Glomerular endothelial cell (primary cell): ENCODE measurements at places on chromosomes 3 and 15. TPM values are rescaled to one million over a fixed set of nuclear protein-coding genes. Genes with fewer than 3 reads are reported as not detected.

MESP1 gene
- 0.58 and 1.5 TPM in 2 replicates for total RNA-seq

IL5RA gene
- total RNA-seq, result not detected in 2 replicates

ADGRG7 gene
- not detected in 2 replicates for total RNA-seq

NTRK3 gene
- total RNA-seq, result 0.41 TPM in 1 of 2 replicates, not detected in the other

GATM gene
- total RNA-seq, result not detected in 2 replicates

SAMMSON gene
- total RNA-seq, result not detected in 2 replicates

ST3GAL6 gene
- total RNA-seq, result 7.5 and 13.2 TPM in 2 replicates

RLBP1 gene
- total RNA-seq, result not detected in 2 replicates

ELL3 gene
- 2.1 and 3.6 TPM in 2 replicates for total RNA-seq

DISP2 gene
- 3.9 TPM in 1 of 2 replicates, not detected in the other for total RNA-seq

ARID3B gene
- total RNA-seq, result 3.4 and 7.6 TPM in 2 replicates

TMCO5A gene
- not detected in 2 replicates for total RNA-seq

RASGRF1 gene
- under 0.01 and 0.82 TPM in 2 replicates for total RNA-seq

CEP97 gene
- 3.9 and 6.4 TPM in 2 replicates for total RNA-seq

ZNF280D gene
- total RNA-seq, result 18.8 and 24.8 TPM in 2 replicates

SEMA5B gene
- total RNA-seq, result not detected in 2 replicates

NAA80 gene
- total RNA-seq, result 11.8 and 14.0 TPM in 2 replicates

DOCK3 gene
- total RNA-seq, result 0.19 and 0.29 TPM in 2 replicates

CX3CR1 gene
- not detected in 2 replicates for total RNA-seq

STARD5 gene
- total RNA-seq, result 1.4 TPM in 2 replicates

- DNase-seq, result no peak
Observed at GRCh38 chr3:156710429-156710828, 36.0 kb downstream of the TIPARP start.

DNA sequence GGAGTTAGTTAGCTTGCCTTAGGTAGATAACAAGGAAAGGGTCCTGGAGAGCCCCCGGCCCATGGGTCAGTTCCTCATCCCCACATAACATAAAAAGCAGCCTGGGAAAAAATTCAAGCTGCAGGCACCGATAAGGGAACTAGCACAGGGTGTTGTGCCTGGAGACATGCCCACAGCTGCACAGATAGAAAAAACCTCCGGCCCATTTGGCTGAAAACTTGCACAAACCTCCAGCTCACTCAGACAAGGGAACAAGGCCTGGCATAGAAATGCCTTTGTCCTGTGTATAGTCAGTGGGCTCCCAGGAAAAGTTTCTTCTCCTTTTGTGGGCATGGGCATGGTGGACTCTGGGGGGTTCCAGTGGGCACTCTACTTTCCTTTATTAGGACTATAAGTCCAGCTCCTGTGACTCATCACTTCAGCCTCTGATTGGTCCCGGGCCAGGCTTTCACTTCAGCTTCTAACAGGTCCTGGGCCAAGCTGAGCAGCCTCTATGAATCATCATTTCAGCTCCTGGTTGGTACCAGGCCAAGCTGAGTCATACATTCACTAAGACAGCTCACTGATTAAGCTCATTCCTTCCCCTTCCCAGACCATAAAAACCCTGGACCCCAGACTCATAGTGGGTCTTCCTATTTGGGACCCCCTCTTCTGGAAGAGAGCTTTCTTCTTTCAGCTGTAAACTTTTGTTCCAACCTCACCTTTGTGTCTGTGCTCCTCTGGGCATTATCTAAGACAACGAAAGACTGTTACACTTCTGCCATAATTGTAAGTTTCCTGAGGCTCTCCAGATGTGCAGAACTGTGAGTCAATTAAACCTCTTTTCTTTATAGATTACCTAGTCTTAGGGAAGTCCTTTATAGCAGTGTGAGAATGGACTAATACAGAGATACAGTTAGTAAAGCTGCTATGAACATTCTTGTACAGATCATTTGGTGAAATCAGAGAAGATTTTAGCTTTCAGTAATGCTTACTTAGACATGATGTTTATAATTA, 348.0 kb upstream of the DPPA4 start:
- no peak for DNase-seq

DNA sequence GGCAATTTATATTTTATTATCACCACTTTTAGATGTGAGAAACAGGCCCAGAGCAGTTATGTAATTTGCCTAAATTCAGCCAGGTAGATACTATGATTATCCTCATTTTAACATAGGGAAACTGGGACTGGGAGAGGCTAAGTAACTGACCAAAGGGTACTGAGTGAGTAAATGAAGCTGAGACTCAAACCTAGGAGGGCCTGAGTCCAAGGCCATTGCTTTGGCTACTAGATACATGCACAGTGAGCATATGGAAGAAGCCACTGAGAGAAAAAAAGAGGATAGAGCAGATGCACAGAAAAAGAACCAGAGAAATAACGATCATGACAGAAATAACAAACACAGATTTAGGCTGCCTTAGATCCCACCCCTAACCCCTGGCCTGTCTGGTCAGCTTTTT, 33.6 kb downstream of the USF3 start:
- no peak for DNase-seq

GRCh38 chr15:55959744-55960447, 33.5 kb downstream of the NEDD4 start:
- no peak for DNase-seq

GRCh38 chr3:128794067-128794768, 68.2 kb downstream of the RAB7A start:
- no peak for DNase-seq

- DNase-seq, result no peak
Observed at GRCh38 chr3:178260887-178261565, 275.2 kb upstream of the KCNMB2 start.

DNA sequence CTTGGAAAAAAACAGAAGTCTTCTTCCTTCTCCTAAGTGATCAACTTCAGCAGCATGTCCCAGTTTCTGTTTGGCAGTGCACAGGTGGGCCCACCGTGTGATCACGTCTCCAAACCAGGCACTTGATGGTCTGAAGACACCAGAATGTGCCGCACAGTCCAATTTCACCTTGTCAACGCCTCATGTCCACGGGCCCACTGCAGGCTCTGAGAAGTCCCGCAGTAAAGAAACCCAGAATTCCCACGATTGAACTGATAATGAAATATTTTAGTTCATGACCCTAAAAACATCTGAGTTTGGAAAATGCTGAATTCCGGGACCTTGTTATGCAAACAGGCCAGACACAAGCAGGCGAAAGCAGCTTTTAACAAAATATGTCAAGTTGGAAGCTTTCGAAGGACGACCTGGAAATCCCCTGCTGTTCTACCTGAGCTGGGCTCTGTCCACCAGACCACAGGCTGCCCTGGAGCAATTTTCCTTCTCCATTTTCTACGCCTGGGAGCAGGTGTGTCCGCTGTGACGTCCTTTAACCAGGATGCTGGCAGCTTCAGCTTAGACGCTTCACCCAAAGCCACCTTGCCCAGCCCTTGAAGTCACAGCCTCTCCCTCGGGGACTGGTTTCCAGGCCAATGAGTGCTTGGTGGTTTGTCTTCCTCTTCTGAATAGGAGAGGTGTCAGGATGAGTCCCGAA, 167.8 kb upstream of the IQSEC1 start:
- DNase-seq, result no peak

DNA sequence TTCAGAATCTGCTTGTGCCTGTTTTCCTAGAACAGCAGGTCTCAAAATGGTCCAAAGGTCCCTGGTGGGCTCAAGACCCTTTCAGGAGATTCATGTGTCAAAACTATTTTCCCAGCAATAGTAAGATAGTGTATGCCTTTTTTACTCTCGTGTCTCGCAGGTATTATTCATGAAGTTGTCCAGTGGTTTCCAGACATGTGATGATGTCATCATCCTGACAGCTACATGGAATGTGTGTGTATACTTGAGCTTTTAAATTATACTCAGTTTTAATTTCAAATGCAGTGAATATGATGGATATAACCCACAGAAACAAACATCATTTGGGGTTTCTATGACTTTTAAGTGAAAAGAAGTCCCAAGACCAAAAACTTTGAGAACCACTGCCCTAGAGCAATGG, 288.6 kb downstream of the NTRK3 start:
- no peak for DNase-seq

DNA sequence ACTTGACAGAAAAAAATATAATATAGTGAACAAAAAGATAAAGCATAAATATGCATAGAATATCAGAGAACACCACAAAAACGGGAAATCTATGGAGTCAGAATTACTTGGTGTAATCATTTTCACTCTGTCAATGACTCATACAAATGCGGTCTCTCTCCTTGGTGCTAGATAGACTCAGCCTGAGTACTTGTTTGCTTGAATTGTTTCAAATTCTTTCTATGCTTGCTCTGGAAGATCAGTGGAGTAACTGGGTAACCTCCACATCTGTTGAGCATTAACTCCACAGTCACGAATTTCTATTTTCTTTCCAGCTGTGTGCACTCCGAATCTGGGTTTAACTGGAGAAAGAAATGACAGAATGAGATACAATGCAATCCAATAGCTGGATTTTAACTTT, 760.4 kb downstream of the ZPLD1 start:
- no peak for DNase-seq

DNA sequence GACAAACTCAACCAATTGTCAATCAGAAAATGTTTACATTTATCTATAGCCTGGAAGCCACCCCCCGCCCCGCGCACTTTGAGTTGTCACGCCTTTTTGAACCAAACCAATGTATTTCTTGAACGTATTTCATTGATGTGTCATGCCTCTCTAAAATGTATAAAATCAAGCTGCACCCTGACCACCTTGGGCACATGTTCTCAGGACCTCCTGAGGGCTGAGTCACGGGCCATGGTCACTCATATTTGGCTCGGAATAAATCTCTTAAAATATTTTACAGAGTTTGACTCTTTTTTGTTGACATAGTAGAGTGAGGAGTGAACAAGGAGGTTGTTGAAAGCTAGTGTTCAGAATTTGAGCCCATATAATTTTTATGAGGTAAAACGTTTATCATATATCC, 6.5 kb downstream of the MCTP2 start:
- no peak for DNase-seq

GRCh38 chr3:173004681-173005080, 136.4 kb downstream of the SPATA16 start:
- DNase-seq, result no peak

GRCh38 chr15:99954361-99955180, 221.3 kb upstream of the LYSMD4 start:
- no peak for DNase-seq

DNA sequence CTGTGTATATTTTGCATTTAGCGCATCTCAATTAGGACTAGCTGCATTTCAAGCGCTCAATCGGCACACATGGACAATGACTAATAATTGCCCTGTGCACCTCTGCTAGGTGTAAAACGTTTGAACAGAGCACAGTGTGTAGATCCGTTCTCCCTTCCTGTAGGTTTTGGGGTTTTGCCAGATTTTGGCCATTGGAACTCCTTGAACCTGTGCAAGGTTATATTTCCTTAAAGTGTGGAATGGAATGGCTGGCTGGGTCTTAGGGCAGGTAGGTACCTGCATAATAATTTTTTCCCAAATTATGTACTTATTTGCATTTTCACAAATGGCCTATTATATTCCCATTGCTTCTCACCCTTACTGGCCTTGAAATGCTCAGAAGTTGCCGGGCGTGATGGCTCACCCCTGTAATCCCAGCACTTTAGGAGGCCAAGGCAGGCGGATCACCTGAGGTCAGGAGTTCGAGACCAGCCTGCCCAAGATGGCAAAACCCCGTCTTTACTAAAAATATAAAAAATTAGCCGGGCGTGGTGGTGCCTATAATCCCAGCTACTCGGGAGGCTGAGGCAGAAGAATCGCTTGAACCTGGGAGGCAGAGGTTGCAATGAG, 777 bp downstream of the RNU5B-1 start:
- no peak for DNase-seq

- DNase-seq, result no peak
Observed at GRCh38 chr3:123527046-123527445, 57.8 kb downstream of the HACD2 start.

- DNase-seq, result no peak
Observed at GRCh38 chr3:40287248-40287647, 22.3 kb upstream of the EIF1B start.

- no peak for DNase-seq
Observed at GRCh38 chr15:43471975-43472374, 21.0 kb downstream of the TP53BP1 start.

DNA sequence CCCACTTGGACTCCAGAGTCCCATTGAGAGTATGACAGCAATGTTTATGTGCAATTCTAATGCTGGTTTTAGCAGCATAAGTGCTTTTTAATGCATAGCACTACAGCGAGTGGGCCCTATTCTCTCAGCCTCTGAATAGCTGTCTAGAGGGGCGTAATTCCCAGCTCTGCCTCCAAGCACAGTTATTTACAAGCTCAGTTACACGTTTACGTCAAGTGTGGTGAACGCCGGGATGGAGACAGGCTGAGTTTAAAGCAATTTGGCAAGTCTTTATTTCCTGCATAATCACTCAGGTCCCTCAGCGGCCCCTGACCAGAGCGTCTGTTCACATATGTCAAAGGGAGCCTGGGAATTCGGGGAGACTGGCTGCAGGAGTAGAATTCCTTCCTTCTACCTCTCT, 43.9 kb downstream of the SOX14 start:
- no peak for DNase-seq

- no peak for DNase-seq
Observed at GRCh38 chr3:182906036-182906435, 74.3 kb downstream of the DCUN1D1 start.

GRCh38 chr15:50116477-50116876, 2.6 kb downstream of the ATP8B4 start:
- no peak for DNase-seq

DNA sequence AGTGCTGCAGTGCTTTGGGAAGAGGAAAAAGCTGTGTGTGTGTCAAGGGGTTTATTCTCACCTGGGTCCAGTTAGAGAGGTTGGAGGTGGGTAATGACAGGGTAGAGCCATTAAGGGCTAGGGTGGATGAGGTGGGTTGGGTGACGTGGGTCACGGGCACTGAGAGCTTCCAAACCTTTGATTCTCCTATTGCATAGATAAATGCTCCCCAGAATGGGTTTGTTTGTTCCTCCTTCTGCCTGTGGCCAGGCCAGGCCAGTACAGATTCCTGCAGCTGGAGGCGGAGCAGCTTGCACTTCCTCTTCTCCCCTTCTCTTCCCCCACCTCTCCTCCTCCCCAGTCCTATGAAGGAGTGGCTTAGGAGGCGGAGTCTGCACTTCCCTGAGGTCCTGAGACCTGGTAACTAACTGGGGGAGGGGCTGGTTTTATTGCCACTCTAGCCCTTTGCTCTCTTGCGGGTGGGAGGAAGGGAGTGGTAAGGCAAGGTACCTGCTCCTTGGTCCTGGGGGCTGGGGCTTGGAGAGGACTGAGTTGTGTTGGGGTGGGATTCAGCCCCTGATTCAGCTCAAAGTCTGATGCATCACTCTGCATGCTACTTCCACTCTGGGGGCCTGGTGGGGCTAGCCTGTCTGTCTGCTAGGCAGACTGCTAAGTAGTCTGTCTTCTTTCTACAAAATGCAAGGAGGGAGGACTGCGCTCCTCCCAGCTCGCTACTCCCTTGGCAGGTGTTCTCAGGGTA, 3.5 kb downstream of the SPINT1 start:
- no peak for DNase-seq

DNA sequence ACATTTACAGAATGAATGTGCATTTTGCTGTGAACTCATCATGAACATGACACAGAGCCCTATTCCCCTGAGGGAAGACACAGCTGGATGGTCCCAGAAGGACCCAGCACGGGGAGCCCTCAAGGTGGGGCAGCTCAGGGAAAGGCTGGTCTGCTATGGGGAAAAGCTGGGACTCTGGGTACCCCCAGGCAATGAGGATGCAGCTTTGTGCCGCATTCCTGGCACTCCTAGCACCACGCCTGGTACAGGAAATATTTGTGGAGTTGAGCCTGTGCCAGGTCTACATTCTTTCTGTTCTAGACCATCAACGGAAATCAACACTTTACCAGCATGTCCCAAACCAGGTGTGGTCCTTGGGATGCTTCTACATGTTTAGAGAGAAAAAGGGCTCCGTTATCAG, 74.0 kb downstream of the SRGAP3 start:
- no peak for DNase-seq
